Activated effector memory CD4-positive, alpha-beta T cell treated with Interleukin-2 at 50 U/mL for 16 hours (primary cell): ENCODE measurements at places on chromosomes 7 and 10.

DNA sequence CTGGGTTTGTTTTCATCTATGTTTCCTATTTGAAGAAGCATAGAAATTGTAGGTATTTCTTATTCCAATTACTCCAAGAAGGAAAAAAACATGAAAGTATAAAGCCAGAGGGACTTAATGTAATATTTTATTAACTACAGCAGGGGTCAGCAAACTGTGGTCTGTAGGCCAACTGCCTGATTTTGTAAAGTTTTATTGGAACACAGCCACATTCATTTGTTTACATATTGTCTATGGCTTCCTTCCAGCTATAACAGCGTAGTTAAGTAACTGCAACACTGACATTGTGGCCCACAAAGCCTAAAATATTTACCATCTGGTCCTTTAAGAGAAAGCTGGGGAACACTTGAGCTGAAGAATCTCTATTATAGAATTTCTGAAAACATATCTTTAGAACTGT lies 306.2 kb downstream of the BICC1 start:
- DNase-seq: no peak

- no peak for DNase-seq
Measured at GRCh38 chr7:20283385-20283784, 47.3 kb upstream of the ITGB8 start.

- DNase-seq: no peak
Measured at GRCh38 chr7:42315103-42315502, 78.1 kb upstream of the GLI3 start.

GRCh38 chr10:37860494-37861190 lies 3.2 kb upstream of the ZNF248 start:
- DNase-seq: no peak

DNA sequence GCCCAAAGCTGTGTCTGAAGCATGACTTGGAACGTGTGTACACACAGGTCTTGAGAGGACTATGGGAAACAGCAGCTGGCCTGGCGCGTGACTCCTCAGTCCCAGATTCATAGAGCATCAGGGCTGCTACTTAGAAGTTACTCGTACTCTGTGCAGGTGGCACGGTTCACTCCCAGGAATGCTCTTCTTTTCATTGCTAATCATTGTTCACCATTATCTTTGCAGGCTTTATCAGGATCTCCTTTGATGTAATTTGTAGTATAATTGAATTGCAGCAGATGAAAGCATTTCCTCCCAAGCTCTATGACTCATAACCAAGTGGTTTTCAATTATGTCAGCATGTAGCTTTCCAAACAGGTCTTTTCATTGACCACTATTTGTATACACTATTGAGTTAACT lies 938.9 kb downstream of the NRG3 start:
- no peak for DNase-seq

DNA sequence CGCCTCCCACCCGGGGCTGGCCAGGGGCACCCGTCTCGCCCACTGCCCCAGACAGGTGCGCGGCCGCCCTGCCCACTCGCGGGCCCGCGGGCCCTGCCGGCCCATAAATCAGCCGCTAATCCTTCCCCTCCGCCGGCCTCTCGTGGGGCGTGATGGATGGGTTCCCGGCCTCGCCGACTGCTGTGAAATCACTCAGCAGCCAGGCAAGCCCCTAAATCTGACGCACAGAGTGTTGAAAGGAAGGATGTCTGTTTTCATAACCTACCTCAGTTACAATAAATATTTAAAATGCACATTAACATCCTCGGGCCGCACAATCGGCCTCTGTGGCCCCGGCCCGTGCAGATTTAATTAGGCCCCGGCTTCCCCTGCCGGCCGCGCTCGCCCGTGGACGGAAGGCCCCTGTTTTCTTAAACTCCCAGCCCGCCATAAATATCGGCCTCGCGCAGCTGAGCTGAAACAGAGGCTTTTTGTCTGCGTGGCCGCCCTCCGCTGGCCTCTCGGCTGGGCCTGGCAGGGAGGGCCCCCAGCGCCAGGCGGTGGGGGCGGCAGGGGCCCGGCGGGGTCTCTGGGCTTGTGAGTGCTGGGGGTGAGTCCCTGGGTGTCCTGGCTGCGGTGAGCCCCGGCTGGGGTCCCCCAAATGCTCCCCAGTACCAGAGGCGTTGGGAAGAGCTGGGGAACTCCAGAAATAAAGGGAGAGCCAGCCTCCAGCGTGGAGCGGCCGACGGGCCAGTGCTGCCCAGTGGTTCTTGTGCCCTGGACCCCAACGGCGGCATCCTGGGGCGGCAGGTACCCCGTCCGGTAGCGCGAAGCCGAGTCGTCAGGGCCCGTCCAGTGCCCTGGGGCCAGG lies 90.7 kb downstream of the UNCX start:
- DNase-seq: no peak

DNA sequence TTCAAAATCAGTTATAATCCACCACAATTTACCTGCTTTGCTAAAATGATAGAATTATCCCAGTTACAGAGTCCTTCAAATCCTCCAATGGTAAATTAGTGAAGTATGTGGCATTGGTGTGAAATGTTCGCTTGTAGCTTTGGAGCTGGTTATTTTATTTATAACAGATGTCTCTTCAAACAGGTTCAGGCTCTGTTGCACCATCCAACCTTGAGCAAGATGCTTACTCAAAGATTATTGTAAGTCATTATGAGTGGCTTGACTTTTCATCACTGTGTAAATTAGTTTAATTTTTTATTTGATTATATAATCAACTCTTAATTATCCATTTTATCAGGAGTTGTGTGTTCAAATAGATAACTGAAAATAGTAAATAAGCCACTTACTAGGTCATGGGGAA lies 99.4 kb downstream of the BTRC start:
- no peak for DNase-seq

- DNase-seq: no peak
Measured at GRCh38 chr10:123294109-123294508, 139.9 kb downstream of the BUB3 start.

DNA sequence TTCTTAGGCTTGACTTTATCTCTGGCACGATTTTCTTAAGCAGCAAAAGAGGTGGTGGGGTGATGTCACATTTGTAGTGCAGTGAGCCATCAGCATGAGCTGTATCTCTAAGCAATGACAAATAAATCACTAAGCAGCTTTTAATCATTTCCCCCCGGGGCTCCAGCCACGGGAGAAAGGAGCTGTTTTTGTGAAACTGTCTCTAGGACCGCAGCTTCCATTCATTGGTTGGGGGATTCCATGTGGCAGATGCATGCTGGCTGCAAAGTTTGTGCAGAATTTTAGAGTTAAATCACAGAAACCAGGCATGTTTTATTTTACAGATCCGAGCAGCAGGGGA lies 464 bp downstream of the KIAA1217 start:
- no peak for DNase-seq

DNA sequence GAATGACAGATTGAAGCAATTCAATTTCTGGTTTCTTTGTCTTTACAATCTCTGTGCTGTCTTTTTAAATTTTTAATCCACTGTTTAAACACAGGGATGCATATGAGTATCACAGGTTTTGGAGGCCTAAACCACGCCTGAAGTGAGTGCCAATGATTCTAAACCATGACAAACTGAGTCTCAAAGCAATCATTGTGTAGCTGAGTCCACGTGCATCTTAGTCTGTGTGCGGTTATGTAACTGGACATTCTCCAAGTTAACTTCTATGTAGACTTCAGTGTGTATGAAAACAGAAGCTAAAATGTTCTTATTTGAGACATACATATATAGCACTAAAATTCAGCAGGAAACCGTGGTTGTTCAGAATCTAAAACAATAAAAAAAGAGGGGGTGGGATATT lies 79.3 kb upstream of the ST8SIA6 start:
- no peak for DNase-seq

DNA sequence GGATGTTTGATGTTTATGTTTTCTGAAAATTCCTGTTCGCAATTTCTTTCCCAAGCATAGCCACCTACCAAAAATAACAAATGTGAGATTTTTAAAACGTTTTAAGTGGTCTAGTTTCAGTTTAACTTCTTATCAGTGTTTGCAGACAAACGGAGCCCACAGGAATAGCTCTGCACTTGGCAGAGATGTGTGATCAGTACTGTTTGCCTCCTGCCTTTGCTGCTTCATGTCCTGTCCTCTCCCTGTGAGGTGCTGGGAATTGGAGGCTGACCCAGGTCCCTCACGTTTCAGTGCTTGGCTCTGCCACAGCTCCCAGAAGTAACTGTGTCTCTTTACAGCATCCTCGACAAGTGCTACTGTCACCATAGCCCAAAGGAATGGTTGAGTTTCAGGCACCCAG lies 1.2 kb downstream of the UCN3 start:
- DNase-seq: no peak

- no peak for DNase-seq
Measured at GRCh38 chr7:110790992-110791391, 299.9 kb upstream of the LRRN3 start.

- DNase-seq: no peak
Measured at GRCh38 chr7:25985196-25985595, 166.8 kb upstream of the NFE2L3 start.

GRCh38 chr10:11113156-11113555 lies 95.5 kb downstream of the CELF2 start:
- DNase-seq: no peak

DNA sequence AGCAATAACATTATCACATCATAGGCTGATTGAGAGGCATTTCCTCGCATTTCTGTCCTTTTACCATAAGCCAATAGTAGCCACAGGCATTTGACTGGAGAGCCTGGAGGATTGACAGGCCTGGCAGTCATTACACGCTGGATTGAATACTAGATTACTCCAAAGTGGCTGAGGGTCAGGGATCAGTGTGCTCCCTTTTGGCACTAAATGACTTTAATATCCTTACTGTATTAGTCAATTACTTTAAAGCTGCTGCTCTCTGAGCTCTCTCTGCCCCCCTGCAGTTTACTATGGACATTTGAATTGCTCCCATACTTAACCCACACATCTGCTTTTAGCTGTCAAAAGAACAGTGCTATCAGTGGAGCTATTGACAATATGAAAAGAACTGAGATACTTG lies 302.0 kb downstream of the TFEC start:
- DNase-seq: no peak

DNA sequence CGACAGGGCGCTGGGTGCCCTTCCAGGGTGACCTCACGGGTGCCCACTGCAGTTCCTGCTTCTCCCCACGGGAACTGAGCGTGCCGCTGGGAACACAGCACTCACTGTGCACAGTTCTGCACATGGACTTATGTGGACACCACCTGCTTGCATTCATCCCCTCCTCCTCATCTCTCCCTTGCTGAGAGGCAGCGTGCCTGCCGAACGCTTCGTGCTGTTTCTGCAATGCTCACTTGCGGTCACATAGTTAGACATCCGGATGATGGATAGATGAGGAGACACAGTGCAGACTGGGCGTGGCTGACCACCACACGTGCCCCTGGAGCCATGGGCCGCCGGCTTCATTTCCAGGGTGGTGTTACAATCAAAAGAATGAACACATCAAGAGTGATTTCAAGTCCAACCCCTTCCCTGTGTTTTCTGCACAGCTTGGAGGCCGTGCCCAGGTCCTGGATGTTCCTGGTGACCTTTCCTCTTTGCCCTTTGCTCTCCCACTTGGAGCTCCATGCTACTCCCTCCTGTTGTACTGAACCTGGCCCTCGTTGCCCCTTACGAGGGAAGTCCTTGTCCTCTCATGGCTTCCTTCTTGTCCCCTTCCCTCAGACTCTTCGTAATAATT lies 119.4 kb downstream of the VIPR2 start:
- DNase-seq: no peak

GRCh38 chr7:33650828-33651227 lies 254.5 kb upstream of the BMPER start:
- DNase-seq: no peak

DNA sequence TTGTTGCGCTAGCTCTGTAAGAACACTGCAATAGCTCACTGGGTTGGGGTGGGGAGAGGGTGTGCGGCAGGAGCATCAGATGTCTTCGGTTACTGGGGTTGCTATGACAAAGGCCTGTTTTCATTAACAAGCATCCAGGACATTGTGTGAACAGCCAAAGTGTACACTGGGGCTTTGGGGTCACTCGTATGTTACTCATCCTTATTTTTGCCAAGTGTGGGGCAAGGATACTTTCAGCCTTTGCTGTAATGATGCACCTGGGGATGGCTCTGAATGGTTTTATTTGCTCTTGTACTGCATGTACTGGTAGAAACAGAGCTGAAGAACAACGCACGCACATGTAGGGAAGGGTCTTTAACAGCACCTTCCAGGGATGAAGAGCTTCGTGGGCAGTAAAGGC lies 73.0 kb upstream of the AFAP1L2 start:
- DNase-seq: no peak

- DNase-seq: no peak
Measured at GRCh38 chr10:84424731-84425167, 96.4 kb downstream of the CCSER2 start.

DNA sequence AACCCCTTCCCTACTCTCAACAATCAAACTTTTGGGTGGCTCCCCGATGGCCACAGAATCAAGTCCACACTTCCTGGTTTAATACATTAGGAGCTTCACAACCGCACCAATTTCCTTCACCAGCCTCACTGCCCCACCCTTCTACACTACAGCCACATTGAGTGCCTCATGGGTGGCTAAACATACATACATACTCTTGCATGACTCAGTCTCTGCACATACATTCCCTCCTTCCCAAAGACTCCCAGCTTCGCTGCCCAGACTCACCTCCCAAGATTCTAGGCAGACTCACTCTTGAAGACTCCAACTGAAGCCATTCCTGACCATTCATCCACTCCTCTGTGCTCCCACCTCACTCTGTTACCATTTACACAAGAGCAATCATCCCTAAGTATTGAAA lies 15.9 kb downstream of the VPS41 start:
- DNase-seq: no peak

DNA sequence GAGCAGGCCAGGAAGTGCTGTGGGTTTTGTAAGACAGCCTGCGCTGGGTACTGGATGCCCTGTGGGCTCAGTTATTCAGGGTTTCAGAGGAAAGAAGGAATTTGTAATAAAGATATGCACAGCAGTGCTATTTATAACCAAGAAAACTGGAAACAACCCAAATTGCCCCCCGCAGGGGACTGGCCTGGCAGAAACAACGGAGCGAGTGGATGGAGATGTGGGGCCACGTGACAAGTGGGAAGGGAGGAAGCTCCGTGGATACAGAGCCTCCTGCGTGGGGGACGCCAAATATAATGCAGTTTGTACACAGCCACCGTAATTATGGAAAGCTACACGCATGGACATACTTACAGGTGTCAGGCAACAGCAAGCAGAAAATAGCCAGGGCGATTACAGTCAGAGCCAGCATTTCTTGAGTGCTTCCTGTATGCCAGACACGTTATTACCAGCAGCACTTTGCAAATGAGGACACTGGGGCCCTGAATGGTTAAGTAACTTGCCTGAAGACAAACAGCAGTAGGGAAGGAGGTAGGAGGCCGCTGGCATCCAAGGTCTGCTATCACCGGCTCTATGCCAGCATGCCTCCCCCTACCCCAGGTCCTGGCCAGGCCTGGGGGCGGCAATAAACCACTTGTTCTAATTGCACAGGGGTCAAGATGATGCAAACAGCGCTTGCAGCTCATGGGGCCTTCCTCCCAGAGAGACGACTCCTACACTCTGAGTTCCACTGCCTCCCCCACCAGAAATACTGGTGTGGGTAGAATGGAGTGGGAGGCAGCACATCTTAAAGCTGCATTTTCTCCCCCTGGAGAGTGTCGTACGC lies 8.7 kb upstream of the CAMK2B start:
- DNase-seq: no peak
